ENCODE measurements at places on chromosomes 5 and 9.

DNA sequence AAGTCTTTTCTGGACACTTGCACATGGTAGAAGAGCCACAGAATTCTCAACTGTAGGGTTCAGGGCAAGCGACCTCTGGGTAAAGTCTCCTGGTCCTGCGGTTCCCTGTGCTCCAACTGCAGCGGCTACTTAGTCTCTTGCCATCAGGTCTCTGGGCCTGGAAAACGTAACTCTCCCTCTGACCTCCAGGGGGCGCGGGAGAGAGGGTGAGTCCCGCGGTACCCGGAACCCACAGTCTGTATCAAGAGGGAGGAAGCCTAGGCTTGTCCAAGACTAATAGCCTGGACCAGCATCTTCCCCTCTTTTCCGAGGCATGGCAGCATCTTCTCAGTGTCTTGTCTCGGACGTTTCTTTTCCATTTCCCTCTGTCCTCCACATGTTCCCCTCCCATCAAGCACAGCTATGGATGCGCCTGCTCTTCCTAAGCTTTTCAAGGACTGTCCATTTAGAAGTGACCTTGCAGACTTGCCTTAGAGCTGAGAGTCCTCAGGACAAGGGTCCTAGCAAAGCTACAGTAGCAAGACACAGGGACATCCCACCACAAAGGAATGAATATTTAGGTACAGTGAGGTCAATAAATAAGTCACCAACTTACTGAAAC, 59.3 kb downstream of the FSTL4 start:
- DNase-seq, result peak; percentile 37

- DNase-seq, result no peak
Observed at GRCh38 chr5:135571066-135571609, 7.7 kb downstream of the CXCL14 start.

DNA sequence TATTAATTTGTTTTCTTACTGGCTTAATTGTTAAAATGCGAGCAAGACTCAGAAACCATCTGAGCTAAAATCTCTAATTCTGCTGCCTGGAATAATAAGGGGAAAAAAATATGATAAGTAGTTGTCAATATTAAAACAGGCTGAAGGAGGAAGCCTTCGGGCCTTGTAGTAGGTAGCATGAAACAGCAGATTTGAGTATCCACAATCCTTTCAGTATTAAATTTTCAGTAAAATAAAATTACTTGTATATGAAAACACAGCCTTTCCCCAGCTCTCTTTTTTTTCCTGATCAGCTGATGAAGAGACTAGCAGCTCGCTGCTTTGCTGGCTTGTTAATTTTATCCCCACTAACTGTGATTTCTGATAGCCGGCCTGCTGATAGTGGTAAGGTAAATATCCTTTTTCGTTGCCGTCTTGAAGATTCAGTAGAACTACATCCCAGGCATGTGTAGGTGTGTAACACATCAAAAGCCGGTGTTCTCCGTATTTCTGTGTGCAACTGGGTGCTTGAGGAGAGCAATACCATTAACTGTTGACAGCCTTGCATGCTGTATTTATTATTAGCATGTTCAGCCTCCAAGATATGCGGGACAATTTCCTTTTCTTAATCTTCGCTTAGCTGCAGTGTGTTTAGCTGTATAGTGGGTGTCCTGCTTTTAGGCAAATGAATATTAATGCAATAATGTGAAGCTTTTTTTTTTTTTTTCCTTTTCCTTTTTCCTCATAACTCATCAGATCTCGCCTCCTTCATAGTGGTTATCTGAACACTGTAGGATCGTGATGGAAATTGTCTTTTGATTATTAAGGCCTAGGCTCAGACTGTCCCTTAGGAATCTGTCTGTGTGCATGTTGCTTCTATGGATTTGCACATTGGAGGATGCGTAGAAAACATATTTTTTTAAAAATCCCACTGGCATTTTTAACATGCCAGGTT, 144.6 kb downstream of the SMARCA2 start:
- DNase-seq, result no peak

DNA sequence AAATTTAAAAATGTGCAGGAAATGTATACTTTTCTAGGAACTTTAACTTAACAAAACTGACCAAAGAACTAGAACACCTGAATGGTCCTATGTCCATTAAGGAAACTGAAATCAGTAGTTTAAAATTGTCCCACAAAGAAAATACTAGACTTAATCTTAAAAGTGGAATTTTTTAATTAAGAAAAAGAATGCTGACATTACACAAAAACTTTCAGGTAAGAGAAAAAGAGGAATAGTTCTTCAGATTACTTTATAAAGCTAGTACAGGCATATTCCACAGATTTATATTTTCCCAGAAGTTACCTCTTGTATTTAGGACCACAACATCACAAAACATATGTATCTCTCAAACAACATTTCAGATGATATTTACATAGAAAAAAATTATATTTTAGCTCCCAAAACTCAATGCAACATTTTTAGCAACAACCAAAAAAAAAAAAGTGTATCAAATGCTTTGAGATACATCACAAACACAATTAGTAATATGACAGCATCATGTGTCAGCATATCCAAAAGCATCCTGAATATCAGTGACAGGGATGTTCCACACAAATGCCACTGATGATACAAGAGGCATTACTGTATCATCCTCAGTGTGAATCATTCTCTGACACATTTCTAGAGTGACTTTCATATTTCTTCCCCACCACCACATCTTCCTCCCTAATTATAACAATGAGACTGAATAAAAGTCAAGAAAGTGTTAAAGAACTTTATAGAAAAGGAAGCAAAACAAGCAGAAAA, 264.0 kb downstream of the EPB41L4A start:
- no peak for DNase-seq

DNA sequence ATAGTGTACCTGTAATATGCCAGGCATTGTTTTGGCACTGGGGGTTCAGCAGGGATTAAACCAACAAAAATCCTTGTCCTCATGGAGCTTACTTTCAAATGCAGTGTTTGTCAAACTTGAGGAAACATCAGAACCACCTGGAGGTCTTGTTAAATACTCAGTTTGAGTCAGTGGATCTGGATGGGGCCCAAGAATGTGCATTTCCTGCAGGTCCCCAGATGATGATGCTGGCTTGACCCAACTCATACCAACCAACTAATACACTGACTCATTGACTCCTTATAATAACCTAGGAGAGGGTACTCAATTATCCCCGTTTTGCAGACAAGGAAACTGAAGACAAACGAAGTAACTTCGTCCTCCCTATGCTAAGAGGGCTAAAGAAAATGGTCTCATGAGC, 11.3 kb downstream of the WWC1 start:
- DNase-seq, result no peak

DNA sequence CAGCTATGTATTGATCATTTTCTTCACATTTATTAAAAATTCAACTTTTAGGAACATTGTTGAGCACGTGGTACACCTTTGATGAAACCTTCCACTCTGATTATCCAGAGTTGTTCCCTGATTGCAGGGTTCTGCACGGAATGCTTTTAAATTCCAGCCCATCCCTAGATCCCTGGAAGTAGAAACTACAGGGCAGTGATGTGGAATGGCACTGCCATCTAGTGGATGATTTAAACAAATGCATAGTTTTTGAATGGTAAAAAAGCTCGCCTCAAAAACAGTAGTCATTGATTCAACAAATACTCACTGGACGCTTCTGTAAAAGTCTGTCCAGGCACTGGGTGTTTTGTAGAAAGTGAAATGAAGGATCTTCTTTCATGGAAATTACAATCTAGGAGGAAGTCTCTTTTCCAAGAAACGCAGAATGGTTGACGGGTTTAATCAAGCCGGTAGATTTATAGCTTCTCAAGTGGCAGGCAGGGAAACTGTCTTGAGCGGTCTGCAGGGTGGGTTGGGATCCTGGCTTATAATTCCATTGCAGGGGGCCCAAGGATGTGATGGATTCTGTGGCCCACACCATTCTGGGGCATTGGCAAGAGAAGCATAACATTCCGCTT, 118.4 kb downstream of the ARHGAP26 start:
- no peak for DNase-seq

- DNase-seq, result no peak
Observed at GRCh38 chr9:133769511-133770075, 31.4 kb upstream of the SARDH start.

GRCh38 chr9:134348404-134349155, 22.3 kb downstream of the RXRA start:
- no peak for DNase-seq

- DNase-seq, result no peak
Observed at GRCh38 chr5:39151745-39152144, 67.6 kb downstream of the FYB1 start.

DNA sequence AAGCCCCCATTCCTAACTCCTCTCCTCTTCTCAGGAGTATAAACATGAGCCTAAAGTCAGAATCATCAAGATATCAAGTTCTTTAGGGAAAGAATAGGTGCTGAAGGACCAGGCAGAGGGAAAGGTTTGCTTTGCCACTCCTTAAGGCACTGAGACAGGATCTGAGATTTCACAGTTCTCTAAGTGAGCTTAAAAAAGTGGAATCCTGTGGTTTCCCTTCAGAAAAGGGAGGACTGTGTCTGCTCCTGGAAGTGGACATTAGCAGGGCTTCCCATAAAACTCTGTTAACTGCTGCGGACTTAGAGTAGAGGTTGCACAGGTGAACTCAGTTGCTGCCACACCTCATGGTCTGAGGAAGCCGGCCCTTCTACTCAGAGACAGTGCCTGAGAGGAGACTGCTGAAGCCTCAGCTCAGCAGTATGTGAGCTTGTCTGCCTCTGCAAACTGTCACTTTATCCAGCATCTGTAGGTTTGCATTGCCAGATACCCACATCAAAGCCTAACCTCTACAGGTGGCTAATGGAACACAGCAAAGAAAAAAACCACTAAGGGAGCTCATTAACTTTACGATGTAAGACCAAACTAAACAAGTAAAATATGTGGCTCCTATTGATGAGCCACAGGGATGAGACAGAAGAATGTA, 42.9 kb downstream of the RIC1 start:
- DNase-seq, result no peak

- no peak for DNase-seq
Observed at GRCh38 chr5:33657804-33658440, 217.2 kb downstream of the TARS1 start.

DNA sequence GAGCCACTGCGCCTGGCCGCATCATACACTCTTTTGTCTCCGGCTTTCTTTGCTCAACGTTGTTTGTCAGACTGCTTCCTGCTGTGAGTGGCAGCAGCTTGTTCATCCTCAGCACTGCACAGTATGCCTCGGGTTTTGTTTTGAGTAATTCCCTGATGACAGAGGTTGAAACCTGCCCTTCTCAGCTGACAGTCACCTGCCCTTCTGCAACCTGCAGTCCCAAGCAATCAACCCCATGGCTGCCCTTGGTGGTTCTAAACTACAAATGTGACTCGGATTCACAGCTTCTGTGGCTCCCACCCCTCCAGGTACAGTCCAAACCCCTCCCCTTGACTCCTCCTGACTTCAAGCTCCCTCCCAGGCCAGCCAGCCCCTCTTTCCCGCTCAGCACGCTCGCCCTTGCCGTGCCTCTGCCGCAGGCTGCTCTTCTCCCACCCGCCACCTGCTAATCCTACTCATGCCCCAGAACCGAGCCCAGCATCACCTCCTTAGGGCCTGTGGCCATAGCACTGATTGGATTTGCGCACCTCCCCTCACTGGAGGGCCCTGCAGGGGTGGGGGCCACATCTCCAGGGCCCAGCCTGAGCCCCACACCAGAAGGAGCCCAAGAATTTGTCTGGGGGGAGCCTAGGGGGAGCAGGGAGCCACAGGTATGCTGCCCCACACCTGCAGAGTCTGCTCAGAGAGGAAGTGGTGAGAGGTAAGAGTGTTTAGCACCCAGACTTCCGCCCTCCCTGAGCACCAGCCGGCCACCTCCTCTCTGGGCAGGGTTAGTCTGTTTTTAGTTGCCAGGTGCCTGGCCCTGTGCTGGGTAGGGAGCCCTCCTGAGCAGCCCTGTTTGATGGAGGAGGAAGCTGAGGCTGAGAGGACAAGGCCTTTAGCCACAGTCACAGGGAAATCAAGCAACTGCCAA, 10.1 kb downstream of the EEIG1 start:
- DNase-seq, result peak; percentile 48
